ENCODE measurements at places on chromosomes 16 and 17. TPM values are rescaled to one million over a fixed set of nuclear protein-coding genes. Genes with fewer than 3 reads are reported as not detected.

VASN gene
- total RNA-seq: 73.5 TPM

EFCAB5 gene
- total RNA-seq: 0.08 TPM

ZPBP2 gene
- total RNA-seq: not detected

TMEM100 gene
- not detected for total RNA-seq

NLGN2 gene
- 8.3 TPM for total RNA-seq

PERCC1 gene
- total RNA-seq: not detected

TMEM231 gene
- 14.9 TPM for total RNA-seq

SHBG gene
- total RNA-seq: 0.79 TPM

- DNase-seq: no peak
Observed at GRCh38 chr17:62703776-62704380, 76.4 kb downstream of the MRC2 start.

DNA sequence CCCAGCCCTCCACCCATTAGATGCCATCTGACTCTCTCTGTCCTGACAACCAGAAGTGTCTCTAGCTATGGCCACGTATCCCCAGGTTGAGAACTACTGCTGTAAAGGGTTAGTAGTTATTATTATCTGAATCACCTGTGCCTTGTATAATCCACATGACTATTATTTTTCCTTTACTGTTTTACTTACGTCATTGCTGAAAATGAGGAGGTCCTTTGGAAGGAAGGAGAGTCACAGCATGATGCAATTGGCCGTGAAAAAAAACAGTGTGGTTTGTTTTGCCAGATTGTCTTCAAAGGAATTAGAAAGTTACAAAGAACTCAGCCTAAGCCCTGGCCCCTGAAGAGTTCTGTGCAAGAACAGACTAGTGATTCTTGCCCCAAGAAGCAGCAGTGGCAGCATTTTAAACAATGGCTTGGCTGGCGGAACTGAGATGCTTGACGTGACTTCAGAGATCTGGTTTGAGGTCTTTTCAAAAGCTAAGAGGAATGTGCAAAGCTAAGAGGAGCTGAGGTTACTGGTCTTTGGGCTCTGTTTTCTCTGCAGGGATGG is 413.3 kb upstream of the EEF2KMT start:
- DNase-seq: no peak

GRCh38 chr17:57051886-57052361 is 33.1 kb upstream of the AKAP1 start:
- DNase-seq: no peak

GRCh38 chr17:58985971-58986370 is 120.7 kb downstream of the TRIM37 start:
- DNase-seq: no peak

DNA sequence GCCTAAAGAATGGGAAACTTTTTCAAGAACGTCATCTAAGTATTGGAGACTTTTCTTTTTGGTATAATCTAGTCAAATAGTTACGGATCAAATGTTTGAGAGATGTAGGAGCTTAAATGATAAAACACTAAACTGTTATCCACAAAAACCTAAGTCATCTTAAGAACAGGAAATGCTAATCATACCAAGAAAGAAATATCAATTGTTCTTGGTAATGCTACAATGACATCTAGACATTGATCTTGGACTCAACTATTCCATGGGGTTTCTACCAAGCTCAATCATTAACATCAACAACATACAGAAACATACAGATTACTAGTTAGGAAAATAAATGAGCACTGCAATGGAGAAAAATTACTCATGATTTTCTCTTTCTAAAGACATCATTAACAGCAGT is 3.8 kb downstream of the NUDT21 start:
- DNase-seq: no peak

- no peak for DNase-seq
Observed at GRCh38 chr17:82957961-82958561, 118.2 kb upstream of the ZNF750 start.

GRCh38 chr17:61305024-61305423 is 94.6 kb upstream of the TBX2 start:
- DNase-seq: no peak

All from kidney epithelial cell (primary cell).